ENCODE measurements at places on chromosomes 12 and 14.
A peak's percentile ranks its signal among the peaks of the same experiment; 100 is the strongest.

DNA sequence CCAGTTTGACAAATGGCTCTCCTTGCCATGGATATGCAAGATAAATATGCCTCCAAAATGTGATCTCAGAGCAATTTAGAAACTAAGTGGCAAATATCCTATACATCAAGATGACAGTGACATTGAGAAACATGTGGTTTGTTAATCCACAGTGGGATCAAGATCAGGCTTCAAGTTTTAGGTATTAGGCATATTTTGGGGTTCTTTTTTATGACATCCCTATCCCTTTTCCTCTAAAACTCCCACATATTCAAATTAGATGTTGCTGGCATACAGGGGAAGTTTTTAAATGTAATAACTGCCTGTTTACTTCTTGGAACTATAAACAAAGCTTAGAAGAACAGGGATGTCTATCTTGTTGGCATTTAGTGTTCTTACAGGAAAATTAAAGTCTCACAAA lies 179.4 kb downstream of the CRADD start:
- DNase-seq, result no peak

- no peak for DNase-seq
Measured at GRCh38 chr14:79279645-79280597, 931.4 kb downstream of the DIO2 start.

DNA sequence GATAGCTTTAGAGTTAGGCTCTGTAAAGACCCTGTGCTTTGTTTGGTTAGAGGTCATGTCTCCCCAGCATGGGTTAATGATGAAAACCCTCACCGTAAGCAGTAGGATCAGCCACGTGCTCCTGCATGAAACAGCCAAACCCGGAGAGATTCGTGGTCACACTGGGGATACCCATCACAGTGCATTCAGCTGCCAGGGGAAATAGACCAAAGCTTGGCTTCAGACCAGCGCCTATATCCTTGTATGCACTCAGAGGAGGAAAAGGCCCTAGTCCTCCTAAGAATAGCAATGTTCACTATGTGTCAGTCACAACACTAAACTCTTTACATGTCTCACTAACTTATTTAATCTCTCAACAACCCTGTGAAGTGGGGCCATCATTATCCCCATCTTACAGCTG lies 16.3 kb downstream of the SPX start:
- no peak for DNase-seq

DNA sequence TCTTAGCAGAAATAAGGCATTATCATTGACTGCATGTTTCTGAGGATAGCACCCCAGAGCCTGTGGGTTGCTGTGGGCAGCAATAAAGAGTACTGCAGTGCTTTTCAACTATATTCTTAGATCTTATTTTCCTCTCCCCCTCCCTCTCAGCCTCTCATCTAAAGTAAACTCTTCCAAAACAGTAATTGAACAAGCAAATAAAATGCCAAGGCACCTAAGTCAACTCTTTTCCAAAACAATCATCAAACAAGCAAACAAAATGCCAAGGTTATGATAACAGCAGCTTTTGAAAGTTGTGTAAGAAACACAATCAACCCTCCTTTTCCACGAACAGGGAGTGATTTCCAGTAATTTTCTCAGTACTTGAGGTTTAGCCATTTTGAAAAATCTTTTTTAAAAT lies 1542.6 kb downstream of the AACS start:
- no peak for DNase-seq

DNA sequence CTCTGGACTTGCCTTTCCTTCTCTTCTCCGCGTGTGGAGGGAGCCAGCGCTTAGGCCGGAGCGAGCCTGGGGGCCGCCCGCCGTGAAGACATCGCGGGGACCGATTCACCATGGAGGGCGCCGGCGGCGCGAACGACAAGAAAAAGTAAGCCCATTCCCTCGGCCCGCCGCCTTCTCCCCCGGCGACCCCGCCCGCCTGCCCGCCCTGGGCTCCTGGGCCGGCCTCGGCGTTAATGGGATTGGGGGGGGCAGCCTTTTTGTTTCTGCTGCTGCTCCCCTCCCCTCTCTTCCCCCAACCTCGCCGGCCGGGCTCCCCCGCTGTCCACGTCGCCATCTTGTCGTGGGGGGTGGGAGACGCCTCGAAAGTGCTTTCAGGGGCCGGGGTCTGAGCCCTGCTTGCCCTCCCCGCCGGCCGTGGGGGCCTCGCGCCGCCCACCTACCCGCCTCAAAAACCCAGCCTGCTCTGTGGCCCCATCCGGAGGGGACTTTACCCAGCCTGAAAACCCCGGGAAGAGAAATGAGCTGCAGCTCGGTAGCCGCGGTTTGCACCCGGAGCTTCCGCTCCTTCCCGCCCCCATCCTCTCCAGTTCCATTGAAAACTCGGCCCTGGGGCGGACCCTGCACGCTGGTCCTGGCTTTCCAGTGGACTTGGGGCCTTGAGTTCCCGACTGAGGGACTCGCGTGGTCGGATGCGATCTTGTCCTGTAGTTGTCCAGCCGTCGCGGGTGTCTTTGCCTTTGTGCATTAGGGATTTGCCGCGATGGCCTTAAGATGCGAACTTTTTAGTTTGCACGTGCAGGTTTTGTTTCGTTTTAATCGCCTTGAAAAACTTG lies 598 bp downstream of the HIF1A start:
- DNase-seq, result peak; percentile 47

GRCh38 chr14:24542346-24542936 lies 33.6 kb downstream of the CTSG start:
- no peak for DNase-seq

GRCh38 chr12:12979126-12979525 lies 20.9 kb downstream of the HEBP1 start:
- DNase-seq, result no peak

DNA sequence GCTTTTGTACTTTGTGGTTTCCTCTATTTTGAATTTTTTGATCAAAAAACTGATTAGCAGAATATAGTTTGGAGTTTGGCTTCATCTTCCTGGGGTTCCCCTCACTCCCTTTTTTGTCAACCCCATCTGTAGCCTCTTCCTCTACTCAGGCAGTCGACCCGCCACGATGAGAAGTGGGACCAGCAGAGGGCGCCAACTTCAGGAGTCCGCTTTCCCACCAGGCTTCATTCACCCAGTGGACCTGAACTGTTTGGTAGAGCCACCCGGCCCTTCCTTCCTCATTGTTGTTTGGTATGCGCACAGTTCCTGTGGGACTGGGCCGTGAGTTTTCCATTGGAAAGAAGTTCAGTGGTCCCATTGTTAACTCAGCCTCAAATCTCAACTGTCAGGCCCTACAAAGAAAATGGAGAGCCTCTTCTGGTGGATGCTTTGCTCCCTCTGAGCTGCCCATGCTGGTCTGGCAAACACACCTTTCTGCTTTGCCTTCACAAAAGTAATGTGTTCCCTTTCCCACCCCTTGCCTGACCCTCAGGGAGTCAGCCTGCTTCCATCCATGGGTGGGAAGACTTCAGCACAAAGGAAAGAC lies 21.7 kb downstream of the TMBIM6 start:
- peak; percentile 71 for DNase-seq
